ENCODE measurements at places on chromosomes 4 and X.

DNA sequence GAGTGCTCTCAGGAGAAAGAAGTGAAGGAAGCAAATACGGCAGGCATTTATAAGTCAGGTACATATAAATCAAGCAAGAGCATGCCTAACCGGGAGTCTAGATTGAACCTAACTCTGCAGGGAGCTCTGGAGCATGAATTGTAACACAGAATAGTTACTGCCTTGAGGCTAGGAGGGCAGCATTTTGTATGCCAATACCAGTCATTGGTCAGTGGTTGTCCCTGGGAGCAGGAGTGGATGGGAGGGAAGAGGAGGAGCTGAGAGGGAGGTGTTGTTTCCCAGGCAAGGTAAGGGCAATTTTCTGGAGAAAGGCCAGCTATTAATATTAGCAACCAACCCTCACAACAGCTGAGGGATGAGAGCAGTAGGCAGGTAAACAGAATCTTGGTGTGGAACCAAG is 224.7 kb upstream of the DCAF8L1 start:
- no peak for DNase-seq

DNA sequence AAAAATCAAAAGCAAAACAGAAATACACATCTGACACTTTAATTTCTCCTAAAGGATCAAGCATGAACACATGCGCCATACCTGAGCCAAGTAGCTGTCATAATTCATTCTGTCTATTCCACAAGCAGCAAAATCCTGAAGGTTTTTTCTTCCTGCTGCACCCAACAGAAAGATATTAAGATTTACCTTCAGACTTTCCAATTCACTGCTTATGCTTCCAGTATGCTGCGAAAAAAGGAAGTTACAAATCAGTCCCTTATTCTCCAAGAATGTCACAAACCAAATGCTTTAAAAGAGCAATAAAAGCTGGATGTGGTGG is 29.2 kb upstream of the FGFBP2 start:
- no peak for DNase-seq

DNA sequence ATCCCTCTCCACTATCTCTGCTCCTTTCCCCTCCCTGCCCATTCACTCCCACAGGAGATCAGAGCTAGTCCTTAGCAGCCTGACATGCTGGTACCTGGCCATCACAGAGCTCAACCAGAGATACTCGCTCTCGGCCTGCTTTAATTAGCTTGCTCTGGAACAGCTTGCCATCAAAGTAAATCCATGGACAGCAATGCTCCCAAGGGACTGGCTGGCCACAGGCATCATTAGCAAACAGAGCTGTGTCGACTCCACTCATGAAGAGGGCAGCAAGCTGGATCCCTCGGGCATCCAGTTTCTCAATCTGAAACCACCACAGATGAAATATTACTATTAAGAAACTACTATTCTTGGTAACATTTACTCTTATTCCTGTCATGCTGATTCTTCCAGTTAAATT is 43.4 kb upstream of the PHF8 start:
- DNase-seq = no peak

DNA sequence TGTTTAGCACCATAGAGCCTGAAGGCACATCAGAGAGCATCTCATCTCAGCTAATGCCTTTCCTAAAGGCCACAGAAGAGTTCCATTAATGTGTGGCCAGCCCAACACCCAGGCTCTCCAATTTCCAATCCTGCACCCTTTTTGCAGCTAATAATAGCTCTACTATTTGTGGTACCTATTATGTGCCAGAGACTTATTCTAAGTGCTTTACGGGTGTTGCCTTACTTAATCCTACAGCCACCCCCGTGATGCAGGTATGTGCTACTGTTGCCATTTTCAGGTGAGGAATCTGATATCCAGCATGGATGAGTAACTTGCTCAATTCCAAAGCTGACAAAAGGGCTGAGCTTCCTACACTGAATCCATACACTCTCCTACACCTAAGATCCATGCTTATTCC is 217.6 kb upstream of the GALNT7 start:
- DNase-seq = no peak

DNA sequence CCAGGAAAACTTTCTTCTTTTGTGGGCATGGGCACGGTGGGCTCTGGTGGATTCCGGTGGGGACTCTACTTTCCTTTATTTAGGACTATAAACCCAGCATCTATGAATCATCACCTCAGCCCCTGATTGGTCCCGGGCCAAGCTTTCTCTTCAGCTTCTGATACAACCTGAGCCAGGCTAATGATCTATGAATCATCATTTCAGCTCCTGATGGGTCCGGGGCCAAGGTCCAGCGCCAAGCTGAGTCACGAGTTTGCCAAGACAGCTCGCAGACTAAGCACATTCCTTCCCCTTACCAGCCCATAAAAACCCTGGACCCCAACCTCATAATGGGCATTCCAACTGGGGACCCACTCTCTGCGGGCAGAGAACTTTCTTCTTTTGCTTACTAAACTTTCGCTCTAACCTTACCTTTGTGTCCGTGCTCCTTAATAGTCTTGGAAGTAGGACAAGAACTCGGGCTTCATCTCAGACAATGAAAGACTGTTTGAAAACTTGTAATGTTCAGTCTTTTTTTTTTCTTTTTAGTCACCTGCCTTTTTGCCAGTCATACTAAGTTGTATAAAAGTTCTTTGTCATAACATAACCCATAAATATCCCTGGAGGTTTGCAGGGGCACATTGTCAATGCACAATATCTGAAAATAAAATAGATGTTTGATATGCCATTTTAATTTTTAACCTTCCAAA is 904.9 kb upstream of the EPHA5 start:
- DNase-seq = no peak

DNA sequence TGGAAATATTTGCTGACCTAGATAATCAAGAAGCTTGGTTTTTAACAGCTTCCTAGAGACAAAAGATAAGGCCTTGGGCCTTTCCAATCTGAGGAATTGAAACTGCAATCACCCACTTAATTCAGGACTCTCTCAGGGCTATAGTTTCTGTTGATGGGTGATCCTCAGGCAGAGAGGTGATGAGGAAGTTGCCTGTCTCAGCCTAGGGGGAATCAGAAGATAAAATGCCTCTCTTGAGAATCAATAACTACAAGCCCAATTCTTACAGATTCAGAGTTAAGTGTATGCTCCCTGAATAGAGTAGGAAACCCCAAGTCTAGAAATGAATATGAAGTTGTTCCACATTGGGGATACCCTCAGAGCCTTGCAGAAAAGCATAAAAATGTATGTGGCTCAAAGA is 45.5 kb downstream of the NFKB1 start:
- DNase-seq = no peak

DNA sequence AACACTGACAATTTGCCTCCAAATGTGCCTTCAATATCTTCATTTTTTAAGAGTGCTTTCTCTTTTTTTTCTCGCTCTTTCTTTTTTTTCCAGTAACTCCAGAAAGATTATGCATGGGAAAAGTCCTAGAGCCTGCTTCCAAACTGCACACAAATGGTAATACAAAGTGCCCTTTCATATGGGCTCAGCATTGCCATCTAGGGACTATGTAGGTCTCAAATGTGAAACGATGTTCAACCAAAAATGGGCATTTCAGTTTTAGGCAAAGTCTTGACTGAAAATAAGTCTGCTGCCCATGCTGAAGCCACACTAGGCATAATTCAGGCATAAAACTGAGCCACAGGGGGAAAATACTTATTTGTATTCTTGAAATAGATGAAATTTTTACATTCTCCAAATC is 65.6 kb downstream of the SYNPO2 start:
- no peak for DNase-seq

- no peak for DNase-seq
Observed at GRCh38 chr4:3010577-3010976, 47.2 kb downstream of the GRK4 start.

DNA sequence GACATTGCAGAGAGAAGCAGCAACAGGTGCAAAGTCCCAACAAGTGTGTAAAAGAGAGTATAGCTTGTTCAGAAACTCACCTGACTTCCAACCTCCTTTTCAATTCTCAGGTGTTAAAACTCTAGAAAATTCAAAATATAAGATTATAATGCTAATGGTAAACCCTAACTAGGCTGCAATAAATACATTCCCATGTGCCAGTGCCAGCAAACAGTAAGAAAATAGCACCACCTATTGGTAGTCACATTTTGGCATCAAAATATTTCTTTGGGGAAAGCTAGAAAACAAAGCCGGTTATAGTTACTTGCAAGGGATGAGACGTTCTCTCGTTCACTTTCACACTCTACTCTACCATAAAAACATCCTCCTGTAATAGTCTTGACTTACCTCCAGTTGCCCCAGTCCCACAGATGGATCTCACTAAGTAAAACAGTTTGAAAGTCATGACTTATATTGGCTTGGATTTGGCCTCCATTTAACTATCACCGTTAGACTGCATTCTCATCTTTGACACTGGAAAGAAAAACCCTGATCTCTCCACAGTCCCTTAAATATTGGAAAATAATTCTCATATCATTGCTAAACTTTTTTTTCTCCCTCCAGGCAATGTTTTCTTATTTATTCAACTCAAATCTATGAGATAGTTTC is 9.6 kb downstream of the BMP3 start:
- no peak for DNase-seq

DNA sequence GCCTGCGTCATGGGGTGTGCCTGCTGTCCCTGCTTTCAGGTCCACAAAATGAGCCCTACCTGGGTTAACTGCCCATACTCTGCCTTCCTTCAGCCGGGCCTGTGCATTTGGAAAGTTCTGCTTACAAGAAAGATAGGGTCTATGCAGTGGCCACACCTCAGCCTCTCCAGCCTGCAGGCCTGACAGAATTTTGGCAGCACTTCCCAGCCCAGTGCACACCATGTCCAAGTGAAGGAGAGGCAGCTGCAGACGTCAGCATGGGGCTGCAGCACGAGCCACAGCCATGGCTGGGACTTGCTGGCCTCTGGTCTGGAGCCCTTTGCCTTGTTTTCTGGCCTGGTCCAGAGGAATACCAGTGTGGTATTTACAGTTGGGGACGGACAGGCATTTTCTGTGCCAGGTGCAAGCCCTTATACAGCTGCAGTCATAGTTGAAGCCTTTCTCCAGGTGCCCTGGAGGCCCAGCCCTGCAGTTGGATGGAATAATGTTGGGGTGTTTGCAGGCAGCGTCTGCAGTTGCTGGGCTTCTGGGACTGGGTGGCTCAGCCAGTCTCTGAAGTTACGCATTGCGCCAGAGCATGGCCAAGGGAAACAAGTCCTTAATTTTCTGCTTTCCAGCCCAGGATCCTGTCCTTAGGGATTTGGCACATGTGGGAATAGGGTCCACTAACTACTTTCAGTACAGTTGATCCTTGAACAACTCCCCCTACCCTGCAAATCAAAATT is 26.2 kb downstream of the JADE1 start:
- no peak for DNase-seq

GRCh38 chr4:110467400-110467799 is 8.6 kb upstream of the ENPEP start:
- no peak for DNase-seq

GRCh38 chr4:110631584-110632505 is 9.0 kb upstream of the PITX2 start:
- no peak for DNase-seq

GRCh38 chr4:47650584-47651130 is 165.6 kb downstream of the ATP10D start:
- no peak for DNase-seq

- DNase-seq = no peak
Observed at GRCh38 chrX:66731398-66731797, 92.5 kb upstream of the EDA2R start.

GRCh38 chr4:33696586-33696985 is 2547.7 kb downstream of the ARAP2 start:
- DNase-seq = no peak

GRCh38 chr4:26131711-26132110 is 189.1 kb upstream of the RBPJ start:
- DNase-seq = no peak

DNA sequence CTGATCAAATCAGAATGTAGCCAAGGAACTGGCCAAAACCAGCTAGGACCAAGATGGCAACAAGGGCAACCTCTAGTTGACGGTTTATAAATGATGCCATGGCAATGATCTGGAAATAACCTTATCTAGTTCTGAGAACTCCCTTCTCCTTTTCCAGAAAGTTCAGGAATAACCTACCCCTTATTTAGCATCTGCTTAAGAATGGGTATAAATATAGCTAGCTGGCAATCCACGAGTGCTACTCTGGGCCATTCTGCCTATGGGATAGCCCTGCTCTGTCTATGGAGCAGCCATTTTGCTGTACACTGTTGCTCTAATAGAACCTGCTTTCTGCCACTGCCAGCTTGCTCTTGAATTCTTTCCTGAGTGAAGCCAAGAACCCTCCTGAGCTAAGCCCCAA is 184.4 kb upstream of the TBC1D9 start:
- DNase-seq = no peak

- DNase-seq = no peak
Observed at GRCh38 chrX:78643874-78644273, 15.3 kb downstream of the RTL3 start.

DNA sequence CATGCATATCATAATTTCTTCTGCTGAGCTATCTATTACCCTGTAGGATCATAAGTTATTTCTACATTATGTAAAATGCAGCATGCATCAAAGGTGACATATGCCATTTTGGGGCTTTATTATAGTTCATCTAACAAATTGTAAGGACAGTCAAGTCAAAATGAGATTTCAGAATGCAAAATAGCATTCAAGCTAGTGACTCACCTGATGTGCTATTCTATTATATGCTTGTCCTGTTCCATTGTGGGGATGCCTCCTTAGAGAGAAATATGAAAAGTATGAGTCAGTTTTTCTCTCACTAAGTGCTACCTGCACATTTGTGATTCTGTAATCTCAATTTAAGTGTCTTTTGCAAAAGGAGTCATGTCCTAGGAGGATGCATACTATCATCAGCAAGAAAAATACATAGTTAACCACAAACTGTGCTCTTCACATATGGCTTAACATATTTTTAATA is 647.0 kb upstream of the PCDH10 start:
- DNase-seq = no peak

- DNase-seq = no peak
Observed at GRCh38 chr4:101699441-101700124, 90.9 kb upstream of the BANK1 start.

- no peak for DNase-seq
Observed at GRCh38 chr4:164204434-164204833, 549.5 kb upstream of the SMIM31 start.

DNA sequence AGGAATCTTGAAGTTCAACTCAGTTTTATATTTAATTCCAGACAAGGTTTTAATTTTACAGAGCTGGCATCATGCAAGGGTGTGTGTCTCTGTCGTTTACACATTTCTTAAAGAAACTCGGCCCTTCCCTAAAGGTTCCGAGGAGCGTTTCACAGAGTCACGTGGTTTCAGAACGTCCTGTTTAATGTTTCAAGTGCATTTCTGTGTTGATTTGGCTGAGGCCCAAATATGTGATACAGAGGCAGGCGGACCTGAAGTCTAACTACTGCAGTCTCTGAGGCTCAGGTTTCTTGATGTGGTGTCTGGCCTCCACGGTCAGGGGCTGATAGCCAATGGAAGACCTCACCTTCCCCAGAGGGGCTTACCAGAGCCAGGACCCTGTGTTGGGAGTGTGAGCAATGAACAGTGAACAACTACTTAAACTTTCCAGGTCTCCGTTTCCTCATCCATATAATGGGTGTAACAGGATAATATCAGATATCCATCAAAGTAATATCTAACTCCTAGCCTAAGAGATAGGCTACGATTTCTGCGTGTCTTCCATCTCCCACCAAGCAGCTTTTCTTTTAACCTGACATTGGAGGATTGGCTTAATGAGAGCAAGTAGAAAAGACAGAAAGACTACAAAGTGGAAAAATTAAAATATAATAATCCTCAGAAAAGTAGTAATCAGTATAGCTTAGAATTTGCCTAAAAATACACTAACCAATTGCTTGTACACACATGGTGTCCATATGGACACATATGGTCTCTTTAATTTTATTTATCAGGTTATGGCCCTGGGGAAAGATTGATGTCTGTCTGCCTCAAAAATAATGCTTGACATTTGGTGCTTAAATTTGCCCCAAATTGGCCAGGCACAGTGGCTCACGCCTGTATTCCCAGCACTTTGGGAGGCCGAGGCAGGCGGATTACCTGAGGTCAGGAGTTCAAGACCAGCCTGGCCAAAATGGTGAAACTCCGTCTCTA is 50.0 kb upstream of the TRIM2 start:
- no peak for DNase-seq
